Liver (tissue), 10 donors: ENCODE measurements at places on chromosomes 4 and X.

- no peak for DNase-seq
Observed at GRCh38 chrX:10761447-10761846, 141.1 kb upstream of the MID1 start.

DNA sequence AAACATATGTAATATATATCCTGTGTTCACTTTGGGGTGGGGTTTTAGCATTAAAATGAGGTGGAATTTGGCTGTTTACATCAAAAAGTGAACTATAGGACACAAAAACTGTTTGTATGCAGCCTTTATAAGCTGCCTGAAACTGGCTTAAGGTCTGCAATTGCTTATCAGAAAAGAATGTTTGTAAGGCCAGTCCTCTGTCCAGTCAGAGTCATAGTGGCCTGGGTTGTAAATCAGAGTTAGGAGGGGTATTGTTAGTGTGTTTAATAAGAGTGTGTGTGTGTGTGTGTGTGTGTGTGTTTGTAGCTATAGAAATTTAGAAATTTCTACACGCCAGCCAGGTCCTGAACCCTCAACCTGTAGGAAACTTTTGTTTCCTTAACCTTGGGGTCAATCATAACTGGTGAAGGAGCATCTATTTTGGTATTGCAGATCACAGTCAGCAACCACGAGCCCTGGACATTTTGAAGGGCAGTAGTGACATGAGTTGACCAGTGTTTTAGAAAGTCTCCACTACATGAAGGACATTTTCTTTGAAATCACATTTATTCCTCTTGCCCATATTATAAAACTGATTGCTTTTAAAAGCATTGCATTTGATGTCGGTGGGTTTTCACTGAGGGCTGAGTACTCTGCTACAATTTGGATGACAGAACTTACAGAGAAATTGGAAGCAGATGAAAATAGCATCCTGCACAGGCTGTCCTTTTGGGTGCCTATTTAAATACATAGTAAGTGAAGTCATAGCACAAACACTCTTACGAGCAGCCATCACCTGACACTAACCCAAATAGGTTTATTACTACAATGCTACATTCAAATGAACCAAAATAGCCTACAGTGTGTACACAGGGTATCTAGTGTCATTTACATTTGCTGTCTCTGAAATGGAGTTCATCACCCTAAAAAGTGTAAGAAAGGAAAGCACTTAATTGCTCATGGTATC, 11.2 kb upstream of the TMEM154 start:
- no peak for DNase-seq

DNA sequence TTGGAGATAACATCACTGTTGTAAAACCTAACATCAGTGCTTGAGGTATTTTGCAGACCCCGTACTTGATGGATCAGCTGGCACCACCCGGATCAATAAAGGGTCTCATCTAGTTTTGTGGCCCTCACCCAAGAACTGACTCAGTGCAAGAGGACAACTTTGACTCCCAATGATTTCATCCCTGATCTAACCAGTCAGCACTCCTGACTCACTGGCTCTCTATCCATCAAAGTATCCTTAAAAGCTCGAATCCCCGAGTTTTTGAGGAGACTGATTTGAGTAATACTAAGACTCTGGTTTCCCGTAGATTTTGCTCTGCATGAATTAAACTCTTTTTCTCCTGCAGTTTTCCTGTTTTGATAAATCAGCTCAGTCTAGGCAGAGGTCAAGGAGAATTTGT, 2498.1 kb downstream of the PCDH7 start:
- no peak for DNase-seq

- DNase-seq, result no peak
Observed at GRCh38 chr4:27412613-27413012, 552.0 kb downstream of the STIM2 start.

- DNase-seq, result no peak
Observed at GRCh38 chr4:124947622-124948265, 235.2 kb upstream of the ANKRD50 start.

DNA sequence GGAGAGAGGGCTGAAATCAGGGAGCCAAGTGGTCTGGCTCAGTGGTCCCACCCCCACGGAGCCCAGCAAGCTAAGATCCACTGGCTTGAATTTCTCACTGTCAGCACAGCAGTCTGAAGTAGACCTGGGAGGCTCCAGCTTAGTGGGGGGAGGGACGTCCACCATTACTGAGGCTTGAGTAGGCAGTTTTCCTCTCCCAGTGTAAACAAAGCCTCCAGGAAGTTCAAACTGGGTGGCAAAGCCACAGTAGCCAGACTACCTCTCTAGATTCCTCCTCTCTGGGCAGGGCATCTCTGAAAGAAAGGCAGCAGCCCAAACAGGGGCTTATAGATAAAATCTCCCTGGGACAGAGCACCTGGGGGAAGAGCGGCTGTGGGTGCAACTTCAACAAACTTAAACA, 88.1 kb downstream of the NPFFR2 start:
- no peak for DNase-seq

- DNase-seq, result no peak
Observed at GRCh38 chr4:1255151-1255550, 6.2 kb upstream of the CTBP1 start.

- DNase-seq, result no peak
Observed at GRCh38 chr4:168394556-168394955, 76.0 kb upstream of the DDX60 start.

GRCh38 chr4:57309658-57310057, 199.5 kb upstream of the IGFBP7 start:
- DNase-seq, result no peak

GRCh38 chr4:33890841-33891240, 2353.5 kb downstream of the ARAP2 start:
- no peak for DNase-seq

DNA sequence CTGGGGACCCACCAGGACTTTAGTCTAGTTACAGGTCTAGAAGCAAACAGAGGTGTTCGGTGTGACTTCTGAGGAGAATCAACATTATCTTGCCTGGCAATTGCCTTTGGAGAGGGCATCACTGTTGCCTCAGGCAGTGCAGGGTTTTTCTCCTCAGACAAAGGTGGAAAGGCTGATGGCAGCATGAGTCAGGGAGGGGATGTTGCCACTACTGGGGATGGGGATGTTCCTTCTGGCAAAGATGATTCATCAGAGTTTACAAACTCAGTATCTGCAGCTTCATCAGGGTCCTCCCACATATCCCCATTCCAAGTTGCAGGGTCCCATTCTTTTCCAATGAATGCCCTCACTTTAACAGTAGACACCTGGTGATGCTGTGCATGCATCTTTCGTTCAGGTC, 91.3 kb upstream of the GALNTL6 start:
- DNase-seq, result no peak

- DNase-seq, result no peak
Observed at GRCh38 chr4:137370206-137370633, 162.1 kb downstream of the PCDH18 start.

DNA sequence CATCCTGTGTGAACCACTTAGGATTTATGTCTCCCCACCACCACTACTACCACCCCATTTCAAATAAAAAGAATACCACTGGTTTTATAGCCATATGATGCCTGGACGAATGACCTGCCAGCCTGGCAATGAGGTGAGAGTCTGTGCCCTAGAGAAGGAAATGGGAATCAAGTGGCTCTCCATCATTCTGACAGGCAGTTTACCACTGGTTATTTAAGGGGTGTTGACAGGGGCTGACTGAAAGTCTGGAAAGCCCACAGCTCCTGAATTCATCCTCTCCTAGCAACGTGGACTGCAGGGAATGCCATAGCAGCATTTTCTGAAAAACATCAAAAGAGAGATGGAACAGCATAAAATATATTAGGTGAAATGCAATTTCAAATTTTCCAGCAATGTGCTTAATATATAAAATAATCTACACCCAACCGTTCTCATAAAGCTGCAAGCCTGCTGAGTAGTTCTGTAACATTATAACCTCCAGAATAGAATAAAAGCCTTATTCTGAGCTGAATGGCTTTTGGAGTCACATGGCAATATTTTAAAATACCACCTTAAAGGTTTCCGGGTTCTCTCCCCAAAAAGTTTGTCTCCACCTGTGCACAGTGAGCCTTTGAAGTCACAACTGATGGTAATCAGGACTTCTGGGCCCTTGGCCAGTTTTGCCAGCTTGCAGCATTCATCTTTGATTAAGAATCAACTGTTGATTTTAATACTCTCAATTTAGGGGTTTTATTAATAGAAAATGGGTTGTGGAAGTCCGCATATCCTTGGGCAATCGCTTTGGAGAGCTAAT, 121.5 kb downstream of the DCTD start:
- DNase-seq, result no peak

GRCh38 chr4:48002267-48002666, 14.2 kb downstream of the CNGA1 start:
- DNase-seq, result no peak

GRCh38 chr4:119025916-119026661, 109.5 kb upstream of the MYOZ2 start:
- DNase-seq, result no peak

DNA sequence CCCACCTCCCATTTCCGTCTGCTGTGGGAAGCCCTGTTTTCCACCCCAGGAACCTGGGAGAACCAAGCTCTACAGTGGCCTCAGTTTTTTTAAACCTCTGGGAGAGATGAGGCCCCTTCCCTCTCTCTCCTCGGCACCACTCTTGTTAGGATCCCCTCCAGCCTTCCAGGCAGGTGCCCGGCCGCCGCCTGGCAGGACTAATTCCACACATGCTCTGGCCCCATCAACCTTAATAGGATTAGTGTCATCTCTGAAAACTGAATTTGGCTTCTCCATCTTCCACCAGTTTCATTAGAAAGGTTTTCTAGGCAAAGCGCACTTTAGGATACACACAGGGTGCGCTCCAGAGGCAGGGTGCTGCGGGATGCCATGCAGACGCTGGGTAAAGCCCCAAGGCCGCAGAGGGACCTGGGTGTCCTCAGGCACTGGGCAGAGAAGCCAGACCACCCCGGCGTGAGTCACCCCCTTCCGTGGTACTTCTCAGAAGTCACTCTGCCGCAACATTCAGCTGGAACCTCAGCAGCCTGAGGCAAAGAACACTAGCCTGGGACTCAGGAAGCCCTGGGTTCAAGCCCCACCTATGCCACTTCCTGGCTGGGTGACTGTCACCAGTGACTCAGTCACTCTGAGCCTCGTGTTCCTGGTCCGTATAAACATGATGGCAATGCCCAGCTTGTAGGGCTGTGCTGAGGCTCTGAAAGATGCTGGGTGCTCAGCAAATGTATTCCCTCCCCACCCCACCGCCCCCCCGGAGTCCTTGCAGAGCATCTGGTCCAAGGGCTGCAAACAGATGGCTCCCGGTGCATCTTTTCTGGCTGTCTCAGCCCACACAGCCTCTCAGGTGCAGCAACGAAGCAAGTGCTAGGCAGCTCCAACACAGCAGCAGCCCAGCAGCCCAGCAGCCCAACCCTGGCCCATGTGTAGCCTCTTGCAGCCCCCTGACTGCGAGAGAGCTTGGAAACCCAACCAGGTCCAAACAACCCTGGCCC, 29.1 kb downstream of the PPP2R2C start:
- no peak for DNase-seq

DNA sequence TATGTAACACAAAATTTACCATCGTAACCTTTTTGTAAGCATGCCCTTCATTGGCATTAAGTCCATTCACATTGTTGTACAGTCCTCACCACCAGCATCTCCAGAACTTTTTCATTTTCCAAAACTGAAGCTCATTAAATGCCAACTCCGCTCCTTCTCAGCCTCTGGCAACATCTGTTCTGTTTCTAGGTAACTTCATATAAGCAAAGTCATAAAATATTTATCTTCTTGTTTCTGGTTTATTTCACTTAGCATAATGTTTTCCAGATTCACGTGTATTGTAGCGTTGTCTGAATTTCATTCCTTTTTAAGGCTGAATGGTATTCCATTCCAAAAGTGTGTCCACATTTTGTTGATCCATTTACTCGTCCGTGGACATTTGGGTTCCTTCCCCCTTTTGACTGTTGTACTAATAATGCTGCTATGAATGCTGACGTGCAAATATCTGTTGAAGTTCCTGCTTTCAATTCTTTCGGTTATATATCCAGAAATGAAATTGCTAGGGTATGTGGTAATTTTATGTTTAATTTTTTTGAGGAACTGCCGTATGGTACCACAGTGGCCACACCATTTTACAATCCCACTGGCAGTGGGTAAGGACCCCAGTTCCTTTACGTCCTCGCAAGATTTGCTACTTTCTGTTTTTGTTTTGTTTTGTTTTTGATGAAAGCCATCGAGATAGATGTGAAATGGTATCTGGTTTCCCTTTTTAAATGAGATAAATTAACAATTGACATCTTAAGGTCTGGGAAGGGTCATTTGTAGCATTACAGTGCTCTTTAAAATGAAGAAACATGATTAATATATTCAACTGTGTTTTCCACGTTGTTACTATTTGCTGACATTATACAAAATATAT, 63.4 kb downstream of the PTTG2 start:
- no peak for DNase-seq

GRCh38 chr4:24024605-24025004, 134.8 kb upstream of the PPARGC1A start:
- no peak for DNase-seq

DNA sequence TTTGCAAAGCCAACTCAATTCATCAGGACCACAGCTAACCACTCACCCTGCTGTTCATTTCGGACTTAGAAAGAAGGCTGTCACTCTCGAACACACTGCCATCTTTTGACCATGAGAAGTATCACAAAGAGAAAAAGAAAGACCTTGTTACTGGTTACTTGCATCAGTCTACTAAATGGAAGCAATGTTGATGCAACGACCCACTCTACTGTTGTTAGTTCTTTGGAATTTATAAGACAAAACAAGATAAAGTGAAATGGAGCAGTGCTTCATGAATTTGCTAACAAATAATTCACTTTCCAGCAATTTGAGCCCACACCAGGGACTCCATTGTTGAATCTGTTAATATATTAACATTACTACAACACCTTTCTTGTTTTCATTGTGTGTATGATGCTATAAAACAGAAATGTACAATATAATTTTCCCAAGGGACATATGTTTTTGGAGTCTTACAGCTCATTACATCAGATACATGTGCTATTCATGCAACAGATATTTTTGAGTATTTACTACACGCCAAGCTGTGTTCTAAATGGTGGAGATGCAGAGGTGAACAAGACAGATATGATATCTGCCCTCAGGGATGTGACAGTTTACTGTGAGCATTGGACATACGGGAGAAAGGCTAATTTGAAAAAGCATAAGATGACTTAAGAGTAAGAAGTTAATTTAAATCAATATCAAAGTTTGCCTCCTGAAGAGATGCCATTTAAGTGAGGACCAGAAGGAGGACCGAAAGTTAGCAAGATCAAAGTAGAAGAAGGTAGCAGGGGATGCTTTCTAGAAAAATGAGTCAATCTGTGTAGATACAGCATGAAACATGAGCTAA, 87.2 kb downstream of the AREG start:
- DNase-seq, result no peak

- peak; percentile 43 for DNase-seq
Observed at GRCh38 chr4:74682567-74683359, 111.6 kb downstream of the BTC start.

- no peak for DNase-seq
Observed at GRCh38 chr4:173287486-173287885, 46.7 kb downstream of the HMGB2 start.

GRCh38 chr4:155705664-155706063, 39.0 kb downstream of the GUCY1A1 start:
- DNase-seq, result no peak

- no peak for DNase-seq
Observed at GRCh38 chr4:80179637-80180161, 17.6 kb upstream of the PRDM8 start.

- DNase-seq, result no peak
Observed at GRCh38 chr4:142567620-142568451, 278.3 kb downstream of the INPP4B start.

GRCh38 chr4:23937173-23937572, 47.3 kb upstream of the PPARGC1A start:
- DNase-seq, result no peak

GRCh38 chr4:80183250-80184052, 13.9 kb upstream of the PRDM8 start:
- DNase-seq, result no peak

- DNase-seq, result no peak
Observed at GRCh38 chr4:101071241-101071640, 276.1 kb downstream of the PPP3CA start.
